DMS79 (cell line): ENCODE measurements at places on chromosomes 1 and 21.

DNA sequence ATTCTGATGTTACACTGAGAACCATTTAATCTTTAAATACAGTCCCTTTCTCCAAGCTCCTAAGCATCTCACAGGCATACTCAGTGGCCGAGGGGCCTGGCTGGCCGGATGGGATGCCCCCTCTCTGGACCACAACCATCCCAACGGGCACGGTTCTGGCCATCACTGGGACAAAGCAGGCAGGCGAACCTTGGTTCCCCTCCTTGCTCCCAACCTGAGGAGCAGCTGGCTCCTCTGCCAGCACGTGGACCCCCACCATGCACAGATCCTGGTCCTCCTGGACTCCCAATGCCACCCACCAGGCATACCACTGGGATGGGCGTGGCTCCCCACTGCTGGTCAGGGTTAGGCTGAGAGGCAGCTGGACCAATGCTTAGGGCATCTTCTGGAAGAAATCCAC is 19.8 kb upstream of the PRDM16 start:
- DNase-seq, result no peak

GRCh38 chr1:151581451-151581850 is 30.4 kb upstream of the SNX27 start:
- no peak for DNase-seq

DNA sequence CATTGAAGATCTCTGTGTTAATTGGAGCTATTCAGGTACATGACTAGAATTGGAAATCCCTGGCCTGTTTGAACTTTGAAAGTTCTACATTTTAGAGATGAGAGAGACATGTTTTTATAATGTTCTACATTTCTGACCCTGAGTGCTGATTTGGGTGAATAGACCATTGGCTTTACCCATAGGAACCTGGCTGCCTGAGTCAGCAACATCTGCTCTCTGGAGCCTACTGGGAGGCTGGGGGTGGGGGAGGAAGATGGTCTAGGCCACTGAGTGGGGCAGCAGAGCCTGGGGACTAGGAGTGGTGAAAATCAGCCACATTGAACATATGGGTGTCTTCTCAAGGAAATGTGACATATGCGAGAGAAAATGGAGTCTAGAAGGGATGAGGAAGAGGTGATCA is 1.4 kb upstream of the VANGL1 start:
- DNase-seq, result no peak

GRCh38 chr1:107739201-107739600 is 225.8 kb downstream of the VAV3 start:
- DNase-seq, result no peak

DNA sequence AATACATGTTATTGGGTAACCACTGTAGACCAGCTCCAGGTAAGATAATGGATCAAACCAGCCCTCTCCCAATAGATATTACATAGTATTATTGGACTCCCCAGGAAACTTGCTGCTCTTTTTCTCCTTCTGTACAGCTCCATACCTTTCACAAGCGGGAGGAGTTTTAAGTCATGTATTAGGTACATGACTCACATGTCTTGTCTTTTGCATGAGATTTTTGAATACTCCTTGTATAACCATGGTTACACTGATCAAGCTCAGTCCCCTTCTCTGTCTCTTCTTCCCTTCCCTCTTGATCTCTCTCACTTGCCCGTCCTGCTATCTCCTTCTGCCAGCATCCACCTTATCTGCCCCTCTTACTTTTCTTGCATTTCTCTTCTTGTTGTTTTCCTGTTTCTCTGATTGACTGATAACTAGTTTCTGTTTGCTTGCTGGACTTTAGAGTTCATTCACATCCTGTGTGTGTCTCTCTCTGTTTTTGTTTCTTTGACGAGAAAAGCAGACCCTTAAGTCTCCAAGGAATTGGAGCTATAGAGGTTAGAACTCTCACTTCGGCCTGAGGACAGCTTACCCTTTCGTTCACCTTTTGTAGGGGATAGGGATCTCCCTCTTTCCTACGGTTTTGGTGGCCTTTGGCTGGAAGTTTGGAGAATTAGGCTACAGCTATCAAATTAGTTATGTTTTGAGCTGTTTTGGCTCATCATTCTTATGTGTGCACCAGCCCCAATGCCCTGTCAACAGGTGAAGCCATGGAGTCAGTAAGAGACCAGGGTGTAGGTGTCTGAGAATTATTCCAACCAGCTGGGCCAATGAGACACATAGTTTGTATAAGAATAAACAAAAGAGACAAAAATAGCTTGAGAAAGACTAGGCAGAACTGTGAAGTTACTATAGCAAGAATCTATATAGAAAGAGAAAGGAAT is 49.0 kb upstream of the ASB17 start:
- no peak for DNase-seq

DNA sequence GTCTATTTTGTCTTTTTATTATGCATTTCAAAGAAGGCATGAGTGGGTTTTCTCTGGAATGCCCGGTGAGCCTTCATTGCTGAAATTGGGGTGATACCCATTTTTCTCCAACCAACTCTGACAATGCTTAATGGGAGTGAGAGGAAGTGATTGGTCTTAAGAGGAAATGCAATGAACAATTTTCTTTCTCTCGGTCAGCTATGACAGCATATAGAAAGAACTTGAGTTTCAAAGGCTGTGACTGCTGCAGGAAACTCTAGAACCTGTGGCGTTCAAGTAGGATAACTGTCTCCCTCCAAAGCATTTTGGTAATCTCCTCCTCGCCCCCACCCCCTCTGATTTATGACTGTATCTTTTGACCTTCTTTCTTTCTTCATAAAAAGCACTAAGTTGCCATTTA is 155.9 kb downstream of the LYPLAL1 start:
- DNase-seq, result no peak

GRCh38 chr1:26003262-26003661 is 5.4 kb upstream of the PAFAH2 start:
- no peak for DNase-seq

DNA sequence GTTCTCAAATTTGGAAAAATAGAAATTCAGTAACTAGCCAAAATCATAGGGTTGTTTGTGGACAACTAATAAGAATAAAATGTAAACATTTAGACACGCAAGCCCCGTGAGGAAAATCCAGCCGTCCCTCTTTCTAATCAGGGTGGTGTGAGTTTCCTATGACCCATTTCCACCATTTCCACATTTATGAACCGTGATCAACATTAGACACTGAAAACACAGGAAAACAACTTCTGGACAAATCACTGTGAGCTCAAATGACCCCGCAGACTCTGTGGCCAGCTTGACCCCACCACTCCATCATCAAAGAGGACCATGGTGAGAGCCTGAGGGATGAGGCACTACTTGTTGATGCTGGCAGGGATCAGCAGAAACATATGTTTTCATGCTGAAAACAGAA is 101.0 kb downstream of the SIM2 start:
- DNase-seq, result no peak

- DNase-seq, result no peak
These were observed 58.9 kb downstream of the VPS26C start for GRCh38 chr21:37208056-37208721.

- DNase-seq, result peak; percentile 86
These were observed 70.6 kb downstream of the GADD45A start for GRCh38 chr1:67755619-67756018.

GRCh38 chr1:90716552-90717355 is at the start of gene BARHL2:
TSS of gene BARHL2 (minus strand) at chr1:90717302. CDS start at chr1:90717195, 107 bp downstream.
- no peak for DNase-seq

DNA sequence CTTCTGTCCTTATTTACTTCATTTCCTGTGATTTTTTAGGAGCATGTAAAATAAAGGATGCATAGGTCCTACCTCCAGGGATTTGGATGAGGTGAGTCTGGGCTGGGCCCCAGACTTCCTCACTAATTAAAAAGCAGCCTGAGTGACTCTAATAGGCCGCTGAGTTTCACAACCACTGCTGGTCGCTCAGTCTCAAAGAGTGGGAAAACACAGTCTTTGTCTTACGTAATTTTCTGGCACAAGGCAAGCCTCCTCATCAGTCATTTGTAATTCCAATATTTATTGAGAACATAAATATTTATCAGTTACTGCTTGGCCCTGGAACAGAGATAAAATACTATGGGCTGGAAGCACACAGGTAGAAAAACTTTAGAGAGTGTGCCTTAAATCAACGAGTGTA is 195.4 kb upstream of the RUNX1 start:
- no peak for DNase-seq

DNA sequence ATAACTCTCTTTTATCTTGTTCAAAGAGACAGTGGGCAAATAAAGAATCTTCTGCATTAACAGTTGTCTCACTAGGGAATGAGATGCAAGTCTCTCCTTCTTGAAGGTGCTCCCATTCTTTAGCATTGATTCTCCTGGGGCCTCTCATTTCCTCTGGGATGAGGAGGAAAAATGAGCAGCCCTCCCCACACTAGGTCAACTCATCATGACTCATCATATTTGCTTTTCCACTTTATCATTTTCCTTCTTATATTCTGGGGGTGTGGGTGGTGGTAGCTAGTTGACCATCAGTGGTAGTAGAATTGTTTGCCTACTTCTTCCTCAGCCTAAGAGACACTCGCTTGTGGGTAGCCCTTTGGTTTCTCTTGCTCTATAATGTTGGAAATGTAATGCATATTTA is 182.0 kb upstream of the C1orf87 start:
- DNase-seq, result no peak

DNA sequence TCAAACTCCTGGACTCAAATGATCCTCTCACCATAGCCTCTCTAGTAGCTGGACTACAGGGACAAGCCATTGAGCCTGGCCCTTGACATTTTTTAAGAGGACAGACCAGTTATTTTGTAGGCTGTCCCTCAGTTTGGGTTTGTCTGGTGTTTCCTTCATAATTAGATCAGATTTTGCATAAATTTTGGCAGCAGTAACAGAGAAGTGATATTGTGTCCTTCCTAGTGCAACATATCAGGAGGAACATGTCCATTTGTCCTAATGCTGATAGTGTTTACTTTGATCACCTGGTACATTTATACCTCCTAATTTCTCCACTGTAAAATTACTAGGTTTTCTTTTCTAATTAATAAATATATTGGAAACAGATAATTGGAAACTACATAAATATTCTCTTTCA is 5.9 kb upstream of the NID1 start:
- no peak for DNase-seq

- DNase-seq, result no peak
These were observed 111.8 kb upstream of the PALMD start for GRCh38 chr1:99533909-99534637.

DNA sequence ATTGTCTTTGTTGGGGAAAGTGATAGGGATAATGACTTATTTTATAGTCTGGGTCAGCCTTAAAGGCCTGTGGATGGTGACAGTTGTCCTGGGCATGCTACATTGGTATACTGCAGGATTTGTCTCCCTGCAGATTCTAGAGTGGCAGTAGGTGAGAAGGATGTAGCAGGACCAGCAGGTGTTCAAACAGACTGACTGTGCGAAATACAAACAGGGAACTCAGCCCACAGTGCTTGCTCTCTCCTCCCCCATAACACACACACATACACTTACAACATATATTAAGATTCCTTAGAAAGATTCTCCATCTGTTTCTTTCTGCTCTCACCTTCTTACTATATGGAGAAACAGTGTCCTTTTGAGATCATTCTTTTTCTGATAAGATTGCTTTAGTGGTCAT is 6.9 kb downstream of the PDE4B start:
- no peak for DNase-seq

- DNase-seq, result peak; percentile 88
These were observed at the start of gene TXNDC12 for GRCh38 chr1:52055066-52055865. TSS of gene TXNDC12 (minus strand) at chr1:52055191. CDS start at chr1:52055096, 95 bp downstream.

DNA sequence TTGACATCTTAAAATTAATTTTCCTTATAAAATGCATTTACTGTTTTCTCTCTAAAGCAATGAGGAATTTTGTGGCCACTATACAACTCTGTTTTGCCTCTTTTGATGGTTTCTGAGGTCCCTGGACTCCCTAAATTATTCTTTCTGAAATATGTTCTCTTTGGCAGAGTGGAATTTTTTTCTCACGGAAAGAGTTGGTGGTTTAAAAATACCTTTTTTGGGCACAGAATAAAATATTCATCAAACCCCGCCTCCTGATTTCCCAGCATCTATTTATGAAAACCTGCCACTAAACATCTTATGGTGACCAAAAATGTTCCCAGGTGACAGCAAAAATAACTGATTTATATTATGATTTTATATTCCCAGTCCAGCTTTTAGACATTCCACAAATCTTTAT is 165.3 kb upstream of the SYT6 start:
- DNase-seq, result no peak

- DNase-seq, result no peak
These were observed 32.1 kb downstream of the HSD17B7 start for GRCh38 chr1:162822391-162823200.

DNA sequence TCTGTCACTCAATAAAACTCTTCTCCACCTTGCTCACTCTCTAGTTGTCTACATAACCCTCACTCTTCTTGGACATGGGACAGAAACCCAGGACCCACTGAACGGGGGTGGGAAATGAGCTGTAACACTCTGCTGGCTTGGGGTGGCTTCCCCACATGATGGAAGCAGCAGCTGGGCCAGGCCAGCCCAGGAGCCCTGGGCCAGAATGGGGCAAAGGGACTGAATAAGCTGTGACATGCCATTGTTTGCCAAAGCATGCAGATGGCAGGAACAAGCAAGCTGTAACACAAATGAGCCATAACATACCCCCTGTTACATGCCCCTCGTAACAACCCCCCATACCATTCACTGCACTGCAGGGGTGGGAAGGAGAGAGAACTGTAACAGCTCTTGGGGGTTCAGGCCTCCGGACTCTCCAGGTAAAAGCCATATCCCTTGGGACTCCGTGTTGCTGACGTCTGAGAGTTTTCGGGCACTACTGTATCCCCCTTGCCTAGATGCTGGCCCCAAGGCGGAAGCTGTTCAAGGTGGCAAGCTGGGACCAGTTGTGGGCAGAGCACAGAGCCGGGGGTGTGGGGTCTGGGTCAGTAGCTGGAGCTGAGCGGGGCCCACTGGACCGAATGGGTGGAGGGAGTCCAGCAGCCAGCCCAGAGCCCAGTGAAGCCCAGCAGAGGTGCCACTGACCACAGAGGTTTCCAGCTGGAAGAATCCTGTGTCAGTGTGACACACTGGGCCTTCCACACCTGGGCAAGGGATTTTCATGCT is 56.1 kb upstream of the DMRTB1 start:
- no peak for DNase-seq

- DNase-seq, result no peak
These were observed 580.7 kb upstream of the ADGRL4 start for GRCh38 chr1:79587229-79587628.

DNA sequence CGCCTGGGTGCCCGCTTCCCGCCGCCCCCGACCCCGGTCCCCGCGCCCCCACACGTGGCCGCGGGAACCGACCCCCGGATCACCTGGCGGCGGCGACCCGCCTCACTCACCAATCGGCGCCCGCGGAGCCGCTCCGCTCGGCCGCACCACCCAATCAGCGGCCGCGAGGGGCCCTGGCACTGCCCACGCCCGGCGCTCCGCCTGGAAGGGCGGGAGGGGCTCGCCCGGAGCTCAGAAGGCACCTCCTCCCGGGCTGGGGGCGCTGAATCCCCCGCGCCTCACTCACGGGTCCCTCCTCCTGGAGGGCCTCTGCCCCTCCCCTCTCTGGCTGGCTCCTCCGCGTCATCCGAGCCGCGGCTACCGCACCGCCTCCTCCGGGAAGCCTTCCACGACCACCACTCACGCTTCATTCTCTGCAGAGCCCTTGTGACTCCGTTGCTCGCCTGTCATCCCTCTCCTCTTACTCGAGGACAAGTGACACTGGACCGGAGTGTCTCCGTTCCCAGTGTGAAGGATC is 374 bp downstream of the SH2D5 start:
- DNase-seq, result peak; percentile 41
